ENCODE measurements at places on chromosomes 5 and 9.

DNA sequence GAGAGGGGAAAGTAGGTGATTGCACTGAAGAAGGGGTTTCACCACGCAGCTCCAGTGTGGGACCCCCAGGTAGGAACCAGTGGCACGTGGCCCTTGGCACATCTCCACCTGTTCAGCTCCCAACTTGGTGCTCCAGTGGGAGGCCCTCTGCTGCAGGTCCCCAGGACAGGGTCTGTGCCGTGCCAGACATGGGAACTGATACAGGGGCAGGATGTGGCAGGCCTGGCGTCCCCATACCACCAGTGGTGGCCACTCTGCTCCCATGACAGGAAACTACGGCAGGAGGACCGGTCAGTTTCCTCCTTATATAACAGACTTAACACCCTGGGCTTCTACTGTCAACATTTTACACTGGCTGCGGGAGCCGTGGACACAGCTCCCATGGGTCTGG lies 67.3 kb downstream of the PSMB7 start:
- no peak for DNase-seq

- no peak for DNase-seq
Observed at GRCh38 chr5:32852976-32853375, 141.9 kb downstream of the NPR3 start.

- DNase-seq, result no peak
Observed at GRCh38 chr9:94904806-94905205, 178.3 kb downstream of the AOPEP start.

GRCh38 chr5:93578813-93579691 lies 2.0 kb downstream of the NR2F1-AS1 start:
- DNase-seq, result no peak

DNA sequence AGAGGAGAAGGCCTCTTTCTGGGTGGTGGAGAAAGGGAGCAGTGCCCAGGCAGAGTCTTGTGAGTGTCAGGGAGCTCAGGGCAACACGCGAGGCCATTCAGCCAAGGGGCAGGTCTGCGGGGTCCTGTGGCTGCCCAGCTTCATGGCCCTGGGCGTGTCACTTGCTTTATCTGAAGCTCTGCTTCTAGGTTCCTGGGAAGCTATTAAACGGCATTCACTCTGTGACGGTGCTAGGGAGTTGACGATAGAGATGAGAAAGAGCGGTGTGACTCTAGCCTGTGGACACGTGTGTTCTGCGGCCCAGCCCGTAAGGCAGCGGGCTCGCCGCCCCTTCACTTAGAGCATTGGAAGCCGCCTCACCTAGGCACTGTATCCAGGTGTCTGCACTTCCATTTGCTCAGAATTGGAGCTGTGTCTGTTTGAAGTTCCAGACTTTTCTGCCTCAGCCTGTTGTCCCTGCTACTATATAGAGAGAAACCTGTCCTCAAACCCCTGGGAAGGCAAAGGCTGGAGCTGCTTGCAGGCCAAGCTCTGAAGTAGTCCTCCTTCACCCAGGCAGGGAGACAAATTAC lies 88.3 kb downstream of the PHF2 start:
- no peak for DNase-seq
